ENCODE measurements at places on chromosomes 3 and 15. TPM values are rescaled to one million over a fixed set of nuclear protein-coding genes. Genes with fewer than 3 reads are reported as not detected.

FLNB gene
- total RNA-seq = 346 TPM

VEPH1 gene
- 0.53 TPM for total RNA-seq

CYP1A2 gene
- not detected for total RNA-seq

MST1 gene
- total RNA-seq = 1.8 TPM

CHRNA7 gene
- total RNA-seq = 4.4 TPM

PPP1R14D gene
- total RNA-seq = not detected

IREB2 gene
- total RNA-seq = 31.9 TPM

GAP43 gene
- 0.07 TPM for total RNA-seq

HYAL1 gene
- 0.54 TPM for total RNA-seq
